GM23248 (cell line): ENCODE measurements at places on chromosomes 11 and 22. TPM values are rescaled to one million over a fixed set of nuclear protein-coding genes. Genes with fewer than 3 reads are reported as not detected.

GRCh38 chr11:78533399-78533798, 41.3 kb downstream of the NARS2 start:
- no peak for DNase-seq
- no peak overlapping the region for H3K4me3 ChIP-seq
- no peaks in the 10 kb centered on the region; the same call in 1 of the 2 replicates for H3K36me3 ChIP-seq
- H3K4me1 ChIP-seq = no peaks in the 10 kb centered on the region

- no peak overlapping the region for H3K27ac ChIP-seq
- H3K4me3 ChIP-seq = no peak overlapping the region
- no peaks in the 10 kb centered on the region for H3K27me3 ChIP-seq
- no peaks in the 10 kb centered on the region for H3K36me3 ChIP-seq
These were observed 4.4 kb downstream of the TP53I11 start for GRCh38 chr11:44946263-44946662.

- DNase-seq = no peak
- peaks cover 37% of the 10 kb centered on the region for H3K4me1 ChIP-seq
- no peaks in the 10 kb centered on the region for H3K36me3 ChIP-seq
- no peaks in the 10 kb centered on the region for H3K27me3 ChIP-seq
- no peak overlapping the region for H3K27ac ChIP-seq
These were observed 18.7 kb upstream of the BMAL1 start for GRCh38 chr11:13258855-13259254.

DNA sequence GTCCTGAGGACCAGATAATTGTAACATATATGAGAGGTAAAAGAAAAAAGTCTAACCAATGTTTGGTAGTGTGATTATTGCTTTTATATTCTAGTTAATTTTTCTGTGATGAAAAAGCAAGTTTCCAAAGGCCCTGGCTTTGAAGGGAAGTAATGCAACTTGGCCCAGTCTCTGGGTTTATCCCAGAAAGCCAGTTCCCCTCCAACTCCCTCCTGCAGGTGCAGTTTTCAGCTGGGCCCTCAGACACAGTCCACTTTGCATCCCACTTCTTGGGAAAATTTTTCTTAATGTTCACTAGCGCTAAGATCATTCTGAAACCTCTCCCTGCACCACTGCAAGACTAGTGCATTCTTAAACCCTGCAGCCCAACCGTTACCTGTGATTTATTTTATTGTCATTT, 586.8 kb downstream of the NTM start:
- H3K27me3 ChIP-seq = no peaks in the 10 kb centered on the region
- no peak overlapping the region for H3K4me3 ChIP-seq
- DNase-seq = no peak
- H3K4me1 ChIP-seq = no peaks in the 10 kb centered on the region
- H3K36me3 ChIP-seq = no peaks in the 10 kb centered on the region

- H3K4me3 ChIP-seq = no peak overlapping the region
- peaks cover 9% of the 10 kb centered on the region; the same call in 1 of the 2 replicates for H3K27me3 ChIP-seq
- no peaks in the 10 kb centered on the region for H3K36me3 ChIP-seq
- no peaks in the 10 kb centered on the region for H3K4me1 ChIP-seq
- no peak overlapping the region for H3K27ac ChIP-seq
These were observed 378.1 kb downstream of the CADM1 start for GRCh38 chr11:115126092-115126491.

The SOX10 gene
- polyA plus RNA-seq = not detected in 2 replicates

- H3K4me1 ChIP-seq = no peaks in the 10 kb centered on the region
- DNase-seq = no peak
- H3K4me3 ChIP-seq = no peak overlapping the region
- no peak overlapping the region for H3K27ac ChIP-seq
- no peaks in the 10 kb centered on the region for H3K36me3 ChIP-seq
- peaks cover 16% of the 10 kb centered on the region for H3K27me3 ChIP-seq
These were observed 17.0 kb downstream of the KCNC1 start for GRCh38 chr11:17751558-17751957.

DNA sequence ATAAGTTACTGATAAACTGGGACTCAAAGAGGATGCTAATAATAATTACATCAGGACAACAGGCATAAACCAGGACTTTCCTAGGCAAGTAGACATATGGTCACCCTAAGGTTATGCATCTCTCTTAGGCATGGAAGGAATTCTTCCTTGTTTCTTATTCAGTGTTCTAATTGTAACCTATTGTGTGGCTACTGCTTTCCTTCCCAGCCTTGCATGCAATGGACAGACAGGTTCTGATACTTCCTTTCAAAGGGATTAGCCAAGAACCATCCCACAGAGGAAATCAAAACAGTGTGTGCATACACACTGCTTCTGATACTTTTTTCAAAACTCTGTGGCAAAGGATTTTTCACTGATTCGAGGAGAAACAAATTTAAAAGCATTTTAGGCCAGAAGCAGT, 48.3 kb downstream of the RRAS2 start:
- no peaks in the 10 kb centered on the region for H3K36me3 ChIP-seq
- H3K4me3 ChIP-seq = no peak overlapping the region
- H3K27ac ChIP-seq = peak overlapping the region; percentile 25
- no peaks in the 10 kb centered on the region for H3K27me3 ChIP-seq

DNA sequence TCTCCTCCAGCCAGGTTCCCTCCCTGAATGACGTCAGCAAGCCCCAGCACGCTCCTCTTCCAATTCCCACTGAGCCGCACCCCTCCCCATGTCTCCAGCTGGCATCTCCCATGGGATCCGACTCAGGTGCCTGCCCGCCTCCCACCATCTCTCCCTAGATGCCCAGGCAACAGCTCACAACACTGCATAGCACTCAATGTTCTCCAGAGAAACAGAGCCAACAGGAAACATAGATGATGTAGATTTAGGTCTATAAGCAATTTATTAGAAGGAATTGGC, 532.3 kb downstream of the BRD1 start:
- H3K4me3 ChIP-seq = no peak overlapping the region
- no peaks in the 10 kb centered on the region for H3K27me3 ChIP-seq
- DNase-seq = no peak
- no peak overlapping the region for H3K27ac ChIP-seq
- H3K36me3 ChIP-seq = no peaks in the 10 kb centered on the region

- H3K36me3 ChIP-seq = no peaks in the 10 kb centered on the region
- no peak overlapping the region for H3K4me3 ChIP-seq
- H3K27me3 ChIP-seq = no peaks in the 10 kb centered on the region
- peak; percentile 76 for DNase-seq
These were observed 37.8 kb downstream of the PRR5L start for GRCh38 chr11:36333897-36334296.

The TRPC6 gene
- 0.16 TPM in 1 of 2 replicates, not detected in the other for polyA plus RNA-seq

DNA sequence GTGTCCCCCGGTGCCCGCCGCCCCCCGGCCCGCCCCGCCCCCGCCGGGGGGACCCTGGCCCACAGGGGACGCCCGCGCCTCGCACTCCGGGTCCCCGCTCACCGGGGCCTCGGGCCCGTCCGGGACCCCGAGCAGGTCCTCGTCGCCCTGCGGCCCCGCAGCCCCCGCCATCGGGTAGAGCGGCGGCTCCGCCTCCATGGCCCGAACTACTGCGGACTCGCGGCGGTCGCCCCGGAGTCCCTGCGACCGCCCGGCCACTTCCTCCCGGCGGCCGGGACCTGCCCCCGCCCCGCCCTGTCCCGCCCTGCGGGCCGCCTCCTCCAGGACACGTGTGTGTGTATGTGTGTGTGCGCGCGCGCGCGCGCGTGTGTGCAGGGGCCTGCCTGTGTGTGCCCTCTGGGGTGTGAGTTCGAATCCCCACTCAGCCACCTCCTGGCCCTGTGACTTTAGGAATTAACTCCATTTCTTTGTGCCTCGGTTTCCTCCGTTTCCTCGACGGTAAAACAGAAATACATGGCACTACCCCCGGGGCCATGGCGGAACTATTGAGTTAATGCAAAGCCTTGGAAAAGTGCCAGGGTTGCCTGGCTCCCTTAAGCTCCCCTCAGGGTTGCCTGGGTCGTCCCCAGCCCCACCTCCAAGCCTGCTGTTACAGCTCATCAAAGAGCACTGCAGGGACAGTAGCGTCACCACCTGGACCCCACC, at the start of gene UNC93B1:
TSS of gene UNC93B1 (minus strand) at position 252 of the 705 bp plus-strand sequence. CDS start at position 198, 54 bp downstream.
- peak; percentile 87 for DNase-seq
- H3K4me1 ChIP-seq = no peaks in the 10 kb centered on the region
- H3K27ac ChIP-seq = no peak within 1 kb of the TSS
- no peaks in the 10 kb centered on the region for H3K36me3 ChIP-seq
- H3K27me3 ChIP-seq = no peaks in the 10 kb centered on the region

DNA sequence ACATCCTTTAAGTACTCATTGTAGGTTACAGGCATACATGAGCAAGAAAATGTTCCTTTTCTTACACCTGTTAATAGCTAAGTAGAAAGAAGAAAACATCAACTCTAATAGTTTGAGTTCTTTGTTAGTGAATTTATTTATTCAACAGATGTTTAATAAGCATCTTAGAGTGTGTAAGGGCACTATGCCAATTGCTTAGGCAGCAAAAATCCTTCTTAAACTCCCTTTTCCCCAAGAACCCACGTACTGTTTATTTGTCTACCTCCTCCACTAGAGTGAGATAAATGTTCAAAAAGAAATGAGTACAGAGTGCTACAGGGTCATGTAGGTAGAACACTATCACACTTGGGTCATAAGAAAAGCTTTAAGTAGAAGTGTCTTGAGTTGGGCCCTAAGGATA, 131.4 kb downstream of the CD44 start:
- no peak overlapping the region for H3K27ac ChIP-seq
- no peak overlapping the region for H3K4me3 ChIP-seq
- peaks cover 19% of the 10 kb centered on the region for H3K4me1 ChIP-seq
- no peak for DNase-seq

GRCh38 chr11:110070176-110070575, 23.0 kb upstream of the ZC3H12C start:
- no peaks in the 10 kb centered on the region for H3K27me3 ChIP-seq
- peak overlapping the region; percentile 60; the same call in 1 of the 2 replicates for H3K27ac ChIP-seq
- DNase-seq = no peak
- no peaks in the 10 kb centered on the region for H3K36me3 ChIP-seq
- H3K4me3 ChIP-seq = no peak overlapping the region

DNA sequence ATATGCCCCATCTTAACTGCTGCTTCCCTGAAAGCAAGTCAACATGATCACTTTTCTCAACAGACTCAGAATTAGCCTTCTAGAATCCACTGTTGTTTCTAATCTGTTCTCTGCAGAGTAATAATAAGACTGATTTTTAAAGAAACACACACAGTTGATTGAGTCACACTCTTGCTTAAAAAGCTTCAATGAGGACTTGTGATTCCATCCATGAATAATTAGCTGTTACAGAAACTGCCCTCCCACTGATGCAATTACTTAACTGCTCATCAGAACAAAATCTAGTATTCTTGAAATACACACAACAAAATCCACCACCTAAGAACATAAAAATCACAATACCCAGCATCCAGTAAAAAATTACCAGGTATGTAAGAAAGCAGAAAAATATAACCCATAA, 100.5 kb upstream of the TIMP3 start:
- no peaks in the 10 kb centered on the region for H3K36me3 ChIP-seq
- DNase-seq = peak; percentile 77
- H3K27ac ChIP-seq = peak overlapping the region; percentile 74
- H3K27me3 ChIP-seq = no peaks in the 10 kb centered on the region

DNA sequence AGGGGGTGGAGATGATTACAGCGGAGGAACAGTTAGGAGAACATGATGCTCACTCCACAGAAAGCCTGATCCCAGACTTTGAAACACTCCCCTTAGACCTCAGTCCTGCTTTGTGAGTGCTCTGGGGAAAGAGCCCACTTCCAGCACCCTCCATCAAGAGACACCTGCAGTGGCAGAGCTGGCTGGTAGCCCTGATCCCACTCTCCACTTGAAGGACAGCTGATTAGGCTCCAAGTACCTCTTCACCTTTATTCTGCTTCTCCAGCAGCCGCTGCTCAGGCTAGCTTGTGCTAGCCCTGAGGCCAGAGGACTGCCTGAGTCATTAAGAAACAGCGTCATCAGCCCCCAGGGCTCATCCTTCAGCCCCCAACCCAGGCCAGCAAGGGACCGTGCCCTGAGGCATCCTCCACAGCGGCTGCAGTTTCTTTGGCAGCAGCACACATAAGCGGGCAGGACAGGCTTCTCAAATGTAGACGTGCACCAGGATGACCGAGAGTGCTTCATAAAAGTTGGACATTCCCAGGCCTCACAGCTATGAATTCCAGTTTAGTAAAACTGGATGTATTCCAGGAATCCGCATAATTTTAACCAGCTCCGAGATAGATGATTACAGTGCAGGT, 146.0 kb upstream of the TBCEL start:
- H3K27ac ChIP-seq = no peak overlapping the region
- no peaks in the 10 kb centered on the region for H3K27me3 ChIP-seq
- DNase-seq = no peak
- no peak overlapping the region for H3K4me3 ChIP-seq
- no peaks in the 10 kb centered on the region for H3K36me3 ChIP-seq

DNA sequence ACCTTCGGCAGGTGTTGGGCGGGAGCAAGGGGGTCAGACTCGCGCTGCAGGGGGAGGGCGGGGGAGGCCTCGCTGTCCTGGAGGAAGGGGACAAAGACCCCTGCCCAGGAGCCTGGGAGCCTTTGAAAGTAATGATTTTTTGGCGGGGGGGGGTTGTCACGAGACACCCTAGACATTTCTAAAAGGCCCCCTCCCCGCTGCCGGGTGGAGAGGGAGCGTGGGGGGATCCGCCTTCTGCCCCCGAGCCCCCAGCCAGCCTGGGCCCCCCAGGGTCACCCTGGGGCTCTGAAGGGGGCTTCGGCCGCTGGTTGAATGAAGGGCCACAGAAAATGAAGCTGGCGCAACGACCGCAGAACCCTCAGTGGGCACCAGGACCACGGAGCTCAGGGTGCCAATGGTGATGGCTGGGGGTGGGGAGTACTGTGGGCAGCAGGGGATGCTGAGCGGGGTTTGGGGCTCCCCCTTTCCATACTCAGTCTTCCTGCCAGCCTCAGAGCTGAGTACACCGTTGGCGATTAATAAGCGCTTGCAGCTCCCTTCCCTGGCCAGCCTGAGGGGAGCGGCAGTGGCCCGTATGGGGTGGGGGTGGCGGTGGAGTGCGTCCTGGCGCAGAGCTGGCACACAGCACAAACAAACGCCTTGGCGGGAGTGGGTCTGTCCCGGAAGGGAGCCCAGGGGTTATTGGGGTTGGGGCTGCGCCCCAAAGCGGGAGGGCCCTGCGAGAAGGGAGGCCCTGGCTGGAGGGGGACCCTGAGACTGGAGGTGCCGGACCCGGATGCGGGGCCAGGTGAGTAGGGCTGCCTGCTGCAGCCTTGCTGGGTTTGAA, 1.2 kb upstream of the DUSP8 start:
- no peaks in the 10 kb centered on the region for H3K36me3 ChIP-seq
- H3K4me1 ChIP-seq = no peaks in the 10 kb centered on the region
- DNase-seq = no peak
- H3K27ac ChIP-seq = no peak overlapping the region
- peaks cover 21% of the 10 kb centered on the region for H3K27me3 ChIP-seq
- no peak overlapping the region for H3K4me3 ChIP-seq

The LRRC56 gene
- polyA plus RNA-seq = 0.72 and 0.86 TPM in 2 replicates

DNA sequence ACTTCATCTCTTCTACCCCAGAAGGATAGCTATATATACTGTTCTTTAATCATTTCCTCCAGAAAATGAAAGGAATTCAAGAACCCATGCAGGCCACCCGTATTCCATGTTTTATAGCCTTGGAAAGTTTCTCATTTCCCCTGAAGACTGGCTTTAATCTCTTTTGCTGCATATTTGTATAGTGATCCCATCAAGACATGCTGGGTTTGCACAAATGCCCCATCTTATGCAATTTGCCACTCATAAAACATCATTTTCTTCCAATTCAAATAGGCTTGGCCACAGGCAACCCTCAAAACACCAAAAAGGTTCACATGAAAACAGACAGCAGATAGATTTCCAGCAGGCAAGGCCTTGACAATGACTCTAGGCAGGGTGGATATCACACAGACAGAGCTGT, 28.3 kb upstream of the APOA1 start:
- no peaks in the 10 kb centered on the region for H3K27me3 ChIP-seq
- no peaks in the 10 kb centered on the region; the same call in 1 of the 2 replicates for H3K36me3 ChIP-seq
- H3K4me1 ChIP-seq = peaks cover 78% of the 10 kb centered on the region
- peak; percentile 70 for DNase-seq
- no peak overlapping the region for H3K4me3 ChIP-seq
- peak overlapping the region; percentile 81 for H3K27ac ChIP-seq

GRCh38 chr11:60797846-60798630, 12.9 kb downstream of the MS4A10 start:
- H3K27me3 ChIP-seq = peaks cover 34% of the 10 kb centered on the region
- no peak for DNase-seq
- H3K4me1 ChIP-seq = no peaks in the 10 kb centered on the region
- H3K27ac ChIP-seq = no peak overlapping the region
- no peak overlapping the region for H3K4me3 ChIP-seq
